HL-60 (cell line): ENCODE measurements at places on chromosomes 11 and 22.
A peak's percentile ranks its signal among the peaks of the same experiment; 100 is the strongest.

GRCh38 chr11:92154611-92155010 lies 70.0 kb upstream of the FAT3 start:
- DNase-seq: no peak

DNA sequence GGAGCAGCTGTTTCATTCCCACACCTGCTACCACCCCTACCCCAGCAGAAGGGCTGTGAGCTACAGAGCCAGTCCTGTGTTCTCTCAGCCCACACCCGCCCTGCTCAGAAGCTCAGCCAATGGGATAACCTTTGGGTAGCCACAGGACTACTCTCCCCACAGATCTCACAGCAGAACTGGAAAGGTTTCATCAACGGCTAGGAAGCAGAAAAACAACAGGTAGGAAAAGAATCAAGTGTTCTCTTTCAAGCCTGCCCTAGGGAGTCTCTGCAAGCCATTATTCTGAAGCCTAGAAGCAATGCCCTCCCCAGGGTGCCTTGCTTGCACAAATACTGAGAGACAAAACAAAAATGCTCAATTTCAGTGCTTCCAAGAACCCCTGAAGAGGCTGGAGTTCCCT lies 77.2 kb downstream of the TMPRSS5 start:
- no peak for DNase-seq

DNA sequence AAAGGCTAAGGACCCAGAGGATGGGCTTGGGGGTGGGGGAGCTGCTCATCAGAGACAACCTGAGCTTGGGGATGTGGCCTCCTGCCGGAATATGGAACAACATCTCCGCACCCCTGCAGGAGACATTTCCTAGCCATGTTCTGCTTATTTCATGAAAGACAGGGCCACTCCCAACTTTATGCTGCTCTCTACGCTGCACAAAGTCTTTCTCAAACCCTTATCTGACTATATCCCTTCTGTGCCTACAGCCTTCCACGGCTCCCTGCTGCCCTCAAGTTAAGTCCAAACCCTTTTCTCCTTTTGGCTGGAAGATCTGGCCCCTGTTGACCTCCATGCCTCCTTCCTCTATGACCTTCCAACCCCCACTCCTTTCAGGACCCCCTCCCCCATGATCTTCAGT lies 562.0 kb downstream of the MN1 start:
- DNase-seq: no peak

- no peak for DNase-seq
Observed at GRCh38 chr11:120581313-120581712, 69.8 kb downstream of the GRIK4 start.

GRCh38 chr22:37930270-37930951 lies 23.0 kb downstream of the C22orf23 start:
- no peak for DNase-seq

DNA sequence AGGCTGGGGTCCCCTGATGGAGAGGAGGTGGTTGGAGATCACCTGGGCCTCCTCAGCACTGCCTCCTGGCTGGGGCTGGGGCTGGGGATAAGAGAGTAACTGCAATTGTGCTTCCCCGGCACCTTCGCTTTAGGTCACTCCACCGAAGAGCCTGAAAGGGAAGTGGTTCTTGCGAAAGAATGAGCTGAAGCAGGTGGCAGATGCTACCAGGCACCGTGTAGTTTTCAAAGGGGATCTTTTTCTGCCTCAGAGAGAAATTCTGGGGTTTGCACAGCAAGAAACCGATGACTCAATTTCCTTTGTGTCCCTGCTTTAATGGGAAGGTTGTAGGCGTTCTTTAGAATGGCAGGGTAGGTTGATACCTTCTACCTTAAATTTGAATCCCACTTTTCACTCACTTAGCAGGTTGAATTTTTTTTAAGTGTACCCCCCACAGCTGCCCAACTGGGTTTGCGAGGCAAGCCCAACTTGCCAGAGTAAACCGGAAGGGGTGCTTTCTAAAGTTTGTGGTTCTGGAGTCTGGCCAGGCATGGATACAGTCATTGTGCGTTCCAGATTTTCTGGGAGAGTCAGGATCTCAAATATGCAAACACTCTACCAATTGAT lies 5.3 kb downstream of the CD44 start:
- DNase-seq: peak; percentile 92

- DNase-seq: no peak
Observed at GRCh38 chr11:107430525-107430924, 27.1 kb downstream of the CWF19L2 start.

- DNase-seq: no peak
Observed at GRCh38 chr11:16027621-16028020, 328.7 kb downstream of the SOX6 start.

DNA sequence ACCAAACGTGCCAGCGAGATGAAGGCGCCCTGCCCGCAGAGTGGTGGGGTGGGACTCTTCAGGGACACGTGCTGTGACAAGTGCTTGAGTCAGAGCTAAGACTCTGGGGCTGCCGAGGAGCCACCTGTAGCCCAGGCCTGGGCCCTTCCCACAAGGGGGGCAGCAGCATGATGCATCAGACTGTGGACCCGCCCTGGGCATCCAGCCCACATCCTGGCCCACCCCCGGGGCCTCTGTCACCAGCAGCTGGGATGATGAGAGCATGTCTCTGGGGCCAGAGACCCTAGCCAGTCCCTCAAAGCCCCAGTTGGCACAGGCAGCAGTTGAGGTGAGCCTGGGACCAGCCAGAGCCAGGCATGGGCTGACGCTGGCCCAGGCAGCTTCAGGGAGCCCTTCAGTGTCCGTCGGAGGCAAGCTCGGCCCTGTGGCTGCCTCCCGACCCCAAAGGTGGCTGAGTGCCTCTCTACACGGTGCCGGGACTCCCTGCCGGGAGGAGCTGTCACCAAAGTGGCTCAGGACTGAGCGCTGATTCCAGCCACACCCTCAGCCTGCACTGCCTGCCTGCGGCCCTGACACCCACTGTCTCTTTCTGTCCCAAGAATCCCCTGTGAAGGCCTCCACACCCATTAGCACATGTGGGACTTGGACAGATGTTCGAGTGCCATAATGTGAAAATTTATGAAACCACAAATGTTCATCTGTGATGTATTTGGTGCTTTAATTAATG lies 41.3 kb downstream of the CDKN1C start:
- no peak for DNase-seq

GRCh38 chr22:36373258-36373579 lies 14.5 kb downstream of the MYH9 start:
- no peak for DNase-seq

- DNase-seq: no peak
Observed at GRCh38 chr22:38963872-38964271, 6.5 kb downstream of the APOBEC3A start.

- no peak for DNase-seq
Observed at GRCh38 chr11:77127920-77128691, at the start of gene MYO7A. Gene MYO7A, plus strand, starts transcription at chr11:77128246. Its CDS starts 2,389 bp downstream, at chr11:77130635.

DNA sequence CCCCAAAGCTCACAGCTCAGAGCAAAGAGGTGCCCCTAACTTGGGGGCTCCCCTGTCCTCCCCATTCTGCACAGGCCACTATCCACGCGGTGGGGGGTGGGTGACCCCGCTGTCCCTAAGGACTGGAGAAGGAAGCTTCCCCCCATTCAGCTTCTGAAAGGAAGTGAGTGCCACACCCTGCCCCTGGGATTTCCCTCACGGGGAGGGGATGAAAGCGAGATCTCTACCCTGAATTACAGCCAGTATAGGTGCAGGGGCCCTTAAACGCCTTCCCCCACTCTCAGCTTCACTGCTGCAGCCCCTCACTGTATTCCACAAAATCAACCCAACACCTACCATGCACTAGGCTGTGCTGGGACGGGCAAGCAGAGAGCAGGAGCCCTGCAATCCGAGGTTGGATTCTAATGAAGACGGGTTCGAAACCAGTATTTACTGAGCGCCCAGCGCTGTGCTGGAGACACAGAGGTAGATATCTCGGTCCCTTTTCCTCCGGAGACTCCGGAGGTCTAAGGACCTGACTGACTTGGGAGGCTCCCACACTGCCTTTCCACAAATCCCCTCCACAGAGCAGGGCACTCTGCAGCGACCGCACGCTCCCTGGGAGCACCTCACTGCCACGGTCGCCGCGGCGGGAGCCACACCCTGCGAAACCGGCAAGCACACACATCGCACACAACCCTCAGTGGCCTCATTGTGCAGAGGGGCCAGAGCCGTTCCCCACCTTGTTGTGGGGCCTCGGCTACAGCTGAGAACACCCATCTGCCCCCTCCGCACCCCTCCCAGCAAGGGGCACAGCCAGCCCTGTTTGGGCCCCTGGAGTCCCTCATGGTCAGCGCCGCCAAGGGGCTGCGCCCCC lies 1.8 kb downstream of the AHNAK start:
- DNase-seq: no peak

DNA sequence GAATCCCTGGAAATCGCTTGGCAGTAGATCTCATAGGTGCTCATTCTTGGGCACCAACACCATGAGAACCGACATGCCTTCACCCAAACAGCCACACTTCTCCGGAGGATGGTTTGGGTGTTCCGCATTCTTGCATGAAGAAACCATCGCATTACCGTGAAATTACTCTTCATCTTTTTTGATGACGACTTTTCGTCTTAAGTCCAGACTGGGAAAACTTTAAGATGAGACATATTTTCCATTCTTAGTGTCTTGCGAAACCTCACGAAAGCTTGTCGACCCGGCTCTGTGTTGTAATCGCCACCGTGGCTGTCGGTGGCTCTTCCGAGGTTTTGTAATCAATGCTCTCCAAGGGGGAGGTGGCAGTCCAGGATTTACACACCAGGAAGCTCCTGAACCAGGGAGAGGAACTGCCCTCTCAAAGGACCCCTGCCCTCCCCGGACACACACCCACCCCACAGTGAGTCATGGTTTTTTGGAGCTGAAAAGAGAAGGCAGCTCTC lies 1.7 kb downstream of the TOM1 start:
- peak; percentile 99 for DNase-seq

DNA sequence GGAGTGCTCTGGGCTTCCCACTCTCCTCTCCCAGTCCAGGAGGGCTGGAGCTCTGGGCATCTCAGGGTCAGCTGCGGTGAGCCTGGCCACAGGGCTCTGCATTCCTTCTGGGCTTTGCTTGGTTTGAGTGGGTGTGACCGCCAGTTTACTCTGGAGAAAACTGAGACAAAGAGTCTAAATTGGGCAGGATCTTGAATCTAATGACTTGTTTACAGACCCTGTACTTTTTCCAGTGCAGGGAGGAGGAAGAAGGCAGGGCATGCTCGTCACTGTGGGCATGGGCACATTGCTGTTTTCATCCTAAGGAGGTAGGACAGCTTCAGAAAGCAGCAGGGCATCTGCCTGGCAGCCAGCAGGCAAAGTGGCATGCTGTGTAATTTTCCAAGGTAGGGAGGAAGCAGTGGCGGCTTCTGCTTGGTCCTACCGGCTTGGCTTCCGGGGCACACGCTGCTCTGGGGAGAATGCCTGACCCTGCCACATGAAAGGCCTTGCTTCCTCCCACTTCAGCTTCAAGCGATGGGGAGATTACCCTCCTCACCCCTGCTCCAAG lies 22.9 kb downstream of the FLI1 start:
- peak; percentile 53 for DNase-seq

- DNase-seq: no peak
Observed at GRCh38 chr11:48122246-48122645, 94.4 kb upstream of the OR4B1 start.

DNA sequence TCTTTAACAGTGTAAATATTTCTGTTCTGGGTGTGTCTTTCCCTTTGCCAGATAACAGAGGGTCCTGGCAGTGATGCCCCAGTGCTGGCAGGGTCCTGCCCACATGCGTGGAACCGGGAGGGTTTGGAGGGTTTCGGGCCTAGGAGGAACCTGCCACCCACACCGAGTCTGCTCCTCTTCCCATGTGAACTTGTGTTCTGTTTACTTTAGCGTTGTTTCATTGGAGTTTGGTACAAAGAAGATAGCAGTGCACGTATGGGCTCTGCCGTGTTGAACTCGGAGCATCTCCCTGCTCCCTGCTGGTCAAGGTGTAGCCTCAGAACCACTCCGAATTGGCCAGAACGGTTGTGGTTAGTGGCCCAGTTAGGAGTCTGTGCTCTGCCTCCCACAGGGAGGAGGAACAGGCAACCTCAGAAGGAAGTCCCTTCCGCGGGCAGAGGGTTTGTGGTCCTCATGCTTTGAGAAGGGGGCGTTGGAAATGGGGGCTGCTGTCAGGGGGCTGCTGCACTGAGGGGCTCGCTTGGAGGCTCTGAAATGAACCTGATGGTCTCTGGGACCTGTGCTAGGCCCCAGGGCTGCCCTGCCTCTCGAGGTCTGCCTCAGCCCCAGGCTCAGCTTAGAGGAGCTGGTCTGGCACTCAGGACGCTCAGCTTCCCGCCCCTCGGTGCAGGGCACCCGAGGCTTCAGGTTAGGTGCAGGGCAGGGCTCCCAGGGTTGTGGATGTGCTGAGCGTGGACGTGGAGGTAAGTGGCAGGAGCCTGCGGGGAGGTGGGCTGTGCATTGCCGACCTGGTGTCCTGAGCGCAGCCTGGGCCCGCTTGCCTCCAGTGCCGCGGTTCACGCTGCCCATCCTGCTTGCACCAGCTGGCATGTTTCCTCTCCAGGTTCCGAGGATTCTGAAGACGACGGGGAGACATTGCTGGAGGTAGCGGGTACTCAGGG lies 10.4 kb downstream of the PHRF1 start:
- DNase-seq: no peak

DNA sequence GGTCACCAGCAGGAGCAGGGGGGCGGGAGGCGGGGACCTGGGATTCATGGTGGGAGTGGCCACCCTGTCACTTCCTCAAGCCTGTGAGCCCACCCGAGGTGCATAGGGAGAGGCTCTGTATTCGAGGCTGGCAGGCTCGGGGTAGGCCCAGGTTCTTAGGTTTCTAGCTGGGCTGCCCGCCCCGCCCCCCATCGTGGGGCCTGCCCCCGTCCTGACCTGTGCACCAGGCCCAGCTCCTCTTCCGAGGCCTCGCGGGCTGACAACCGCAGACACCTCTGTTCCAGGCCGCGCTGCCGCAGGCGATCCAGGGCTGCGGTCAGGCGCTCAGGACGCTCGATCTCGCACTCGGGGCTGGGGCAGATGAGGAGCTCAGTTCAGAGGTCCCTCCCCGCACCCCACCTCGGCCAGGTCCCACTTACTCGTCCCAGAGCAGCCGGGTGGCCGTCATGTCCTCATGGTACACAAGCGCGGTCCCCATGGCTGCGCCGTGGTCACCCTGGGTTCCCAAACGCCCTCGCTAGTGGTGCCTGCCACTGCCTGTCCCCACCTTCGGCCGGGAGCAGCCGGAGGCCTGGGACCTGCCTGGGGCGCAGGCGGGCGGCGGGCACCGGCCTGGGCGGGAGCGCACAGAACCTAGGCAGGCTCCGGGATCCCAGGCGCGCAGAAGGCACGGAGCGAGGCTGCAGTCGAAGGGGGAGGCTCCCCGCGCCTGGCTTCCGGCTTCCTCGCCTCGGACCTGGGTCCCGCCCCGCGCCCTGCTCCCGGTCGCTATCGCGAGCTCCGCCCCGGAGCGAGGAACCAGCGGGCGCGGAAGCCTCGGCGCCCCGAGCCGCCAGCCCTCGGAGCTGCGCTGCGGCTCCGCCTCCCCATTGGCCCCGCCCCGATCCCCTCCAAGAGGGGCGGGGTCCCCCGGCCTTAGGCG lies at the start of gene HDAC10:
Gene HDAC10 (minus strand): TSS at position 711 of the 922 bp plus-strand sequence. CDS start 233 bp downstream, at position 478.
- peak; percentile 79 for DNase-seq

- no peak for DNase-seq
Observed at GRCh38 chr11:119895981-119896380, 167.0 kb upstream of the NECTIN1 start.

DNA sequence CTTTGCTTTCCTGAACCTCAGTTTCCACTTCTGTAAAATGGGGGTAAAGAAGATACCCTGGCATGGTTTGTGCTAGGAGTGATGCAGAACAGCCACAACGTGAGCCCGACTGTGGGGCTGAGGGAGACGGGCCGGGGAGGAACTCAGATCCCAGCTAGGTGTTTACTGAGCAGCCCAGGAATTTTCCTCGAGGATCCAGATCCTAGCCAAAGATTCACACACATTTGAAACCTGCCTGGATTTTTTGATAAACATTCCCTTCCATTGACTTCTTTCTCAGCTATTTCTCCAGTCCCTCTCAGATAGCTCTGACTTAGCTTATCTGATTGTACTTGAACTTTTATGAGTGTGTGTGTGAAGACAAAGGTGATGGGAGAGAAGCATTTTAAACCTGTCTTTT lies 98.0 kb downstream of the KIAA1671 start:
- no peak for DNase-seq
